ENCODE measurements at places on chromosomes 6 and 20. TPM values are rescaled to one million over a fixed set of nuclear protein-coding genes. Genes with fewer than 3 reads are reported as not detected.

The MDN1 gene
- total RNA-seq, result 39.2 TPM

DNA sequence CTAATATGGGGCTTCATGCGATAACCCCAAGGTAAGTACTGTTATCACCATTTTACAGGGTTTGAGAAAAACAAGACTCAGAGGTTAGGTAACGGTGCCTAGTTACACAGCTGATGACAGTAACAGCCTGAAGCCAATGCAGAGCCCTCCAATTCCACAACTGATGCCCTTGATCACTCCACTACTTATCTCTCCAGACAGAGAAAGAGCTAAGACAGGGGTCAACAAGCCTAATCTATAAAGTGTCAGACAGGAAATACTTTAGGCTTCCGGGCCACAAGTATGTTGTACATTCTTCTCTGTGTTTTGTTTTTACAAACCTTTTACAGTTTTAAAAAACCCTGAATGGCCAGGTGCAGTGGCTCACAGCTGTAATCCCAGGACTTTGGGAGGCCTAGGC lies 50.9 kb downstream of the MAP7 start:
- DNase-seq, result no peak

DNA sequence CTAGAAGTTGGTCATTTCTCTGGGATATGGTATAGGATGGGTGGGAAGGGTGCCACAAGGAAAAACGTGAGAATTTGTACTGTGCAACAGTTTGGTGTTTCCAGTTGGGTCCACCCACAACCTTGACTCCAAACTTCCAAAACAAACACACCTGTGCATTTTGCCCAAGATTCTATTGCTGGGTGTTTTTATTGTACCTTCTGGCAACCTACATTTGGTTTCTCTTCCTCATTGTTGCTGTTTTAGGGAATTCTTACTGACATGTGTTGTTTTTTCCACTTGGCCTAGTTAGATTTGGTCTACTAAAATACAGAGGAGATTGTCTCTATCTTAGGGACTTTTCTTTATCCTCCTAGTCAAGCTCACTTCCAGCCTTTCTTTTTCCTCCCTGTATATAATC lies 16.7 kb downstream of the TULP4 start:
- DNase-seq, result no peak

DNA sequence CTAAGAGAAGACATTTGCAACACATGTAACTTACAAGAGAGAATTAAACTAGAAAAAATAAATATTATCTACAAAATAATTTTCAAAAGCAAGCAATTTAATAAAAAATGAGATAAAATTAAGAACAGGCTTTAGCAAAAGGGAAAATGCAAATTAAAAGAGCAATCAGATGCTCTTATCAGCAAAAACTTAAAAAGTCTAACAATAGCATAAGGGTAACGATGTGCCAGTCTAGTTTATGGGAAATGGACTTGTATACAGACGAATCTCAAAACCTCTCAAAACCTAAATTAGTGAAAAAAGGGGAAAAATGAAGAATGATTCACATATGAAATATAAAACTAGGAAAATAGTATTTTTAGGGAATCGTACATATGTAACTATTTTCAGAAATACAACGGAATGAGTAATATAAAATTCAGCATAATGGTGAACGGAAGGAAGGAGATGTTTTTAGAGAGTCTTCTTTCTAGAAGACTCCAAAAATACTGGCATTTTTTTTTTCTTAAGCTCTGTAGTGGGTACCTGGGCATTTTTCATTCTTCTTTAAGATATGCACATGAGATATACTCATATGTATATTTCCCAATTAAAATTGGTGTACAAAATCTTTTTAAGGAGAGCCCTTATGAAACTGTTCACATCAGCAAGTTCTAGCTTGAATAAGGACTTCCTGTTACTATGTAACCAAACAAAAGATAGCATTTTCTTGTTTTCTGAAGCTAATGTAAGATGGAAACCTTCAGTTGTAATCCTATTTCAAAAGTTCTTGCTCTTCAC lies 927 bp upstream of the MANEA start:
- DNase-seq, result peak; percentile 26

DNA sequence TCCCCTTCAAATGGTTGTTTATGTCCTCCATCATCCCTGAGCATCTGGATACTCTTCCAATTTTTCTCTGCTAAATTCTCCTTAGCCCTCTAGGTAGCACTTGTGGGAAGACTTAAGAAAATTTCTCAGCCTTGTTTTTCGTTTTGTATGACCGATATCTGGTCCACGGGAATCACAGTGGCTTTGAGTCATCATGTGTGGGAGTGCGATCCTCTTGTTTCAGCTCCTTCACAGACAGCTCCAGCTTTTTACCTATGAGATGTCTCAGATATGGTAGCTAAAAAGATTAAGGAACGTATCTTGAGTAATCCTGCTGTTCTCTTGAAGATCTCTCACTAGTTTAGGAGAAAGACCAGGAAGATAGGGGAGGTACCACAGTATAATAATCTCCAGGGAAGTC lies 196.1 kb downstream of the GRM1 start:
- no peak for DNase-seq

DNA sequence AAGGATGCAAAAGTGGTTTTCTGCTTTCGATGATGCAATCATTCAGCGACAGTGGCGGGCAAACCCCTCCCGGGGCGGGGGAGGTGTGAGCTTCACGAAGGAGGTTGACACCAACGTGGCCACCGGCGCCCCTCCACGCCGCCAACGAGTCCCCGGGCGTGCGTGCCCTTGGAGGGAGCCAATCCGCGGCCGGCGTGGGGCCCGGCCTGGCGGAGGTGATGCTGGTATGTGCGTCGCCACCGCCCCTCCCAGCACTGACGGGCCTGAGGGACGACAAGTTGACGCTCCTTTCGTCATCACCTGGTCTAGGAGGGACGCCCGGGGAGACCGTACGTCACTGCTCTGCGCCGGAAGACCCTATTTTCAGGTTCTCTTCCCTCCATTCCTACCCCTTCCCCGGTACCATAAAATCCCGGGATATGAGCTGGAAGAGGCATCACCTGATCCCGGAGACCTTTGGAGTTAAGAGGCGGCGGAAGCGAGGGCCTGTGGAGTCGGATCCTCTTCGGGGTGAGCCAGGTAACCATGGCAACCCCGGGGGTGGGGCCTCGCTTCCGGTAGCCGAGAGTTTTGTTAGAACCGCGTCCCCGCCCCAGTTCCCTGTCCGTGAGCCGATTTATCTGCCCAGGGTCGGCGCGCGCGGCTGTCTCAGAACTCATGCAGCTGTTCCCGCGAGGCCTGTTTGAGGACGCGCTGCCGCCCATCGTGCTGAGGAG lies at the start of gene DXO:
TSS of gene DXO (minus strand) at position 146 of the 716 bp plus-strand sequence. CDS start 463 bp downstream, outside the sequence.
- DNase-seq, result peak; percentile 98

All from MCF 10A (cell line).